GM23248 (cell line): ENCODE measurements at places on chromosomes 3 and 15. TPM values are rescaled to one million over a fixed set of nuclear protein-coding genes. Genes with fewer than 3 reads are reported as not detected.

Gene CHL1
- total RNA-seq = not detected in 2 replicates

Gene FAM162A
- total RNA-seq = 8.0 and 25.2 TPM in 2 replicates

GRCh38 chr15:63457379-63457778 lies 47.0 kb upstream of the USP3 start:
- H3K4me1 ChIP-seq = 0 out of 2 replicates have a peak, but pooled peaks cover 6% of the 10 kb centered on the region
- no peaks in the 10 kb centered on the region for H3K27me3 ChIP-seq
- H3K4me3 ChIP-seq = no peak overlapping the region
- H3K27ac ChIP-seq = no peak overlapping the region
- no peak for DNase-seq

DNA sequence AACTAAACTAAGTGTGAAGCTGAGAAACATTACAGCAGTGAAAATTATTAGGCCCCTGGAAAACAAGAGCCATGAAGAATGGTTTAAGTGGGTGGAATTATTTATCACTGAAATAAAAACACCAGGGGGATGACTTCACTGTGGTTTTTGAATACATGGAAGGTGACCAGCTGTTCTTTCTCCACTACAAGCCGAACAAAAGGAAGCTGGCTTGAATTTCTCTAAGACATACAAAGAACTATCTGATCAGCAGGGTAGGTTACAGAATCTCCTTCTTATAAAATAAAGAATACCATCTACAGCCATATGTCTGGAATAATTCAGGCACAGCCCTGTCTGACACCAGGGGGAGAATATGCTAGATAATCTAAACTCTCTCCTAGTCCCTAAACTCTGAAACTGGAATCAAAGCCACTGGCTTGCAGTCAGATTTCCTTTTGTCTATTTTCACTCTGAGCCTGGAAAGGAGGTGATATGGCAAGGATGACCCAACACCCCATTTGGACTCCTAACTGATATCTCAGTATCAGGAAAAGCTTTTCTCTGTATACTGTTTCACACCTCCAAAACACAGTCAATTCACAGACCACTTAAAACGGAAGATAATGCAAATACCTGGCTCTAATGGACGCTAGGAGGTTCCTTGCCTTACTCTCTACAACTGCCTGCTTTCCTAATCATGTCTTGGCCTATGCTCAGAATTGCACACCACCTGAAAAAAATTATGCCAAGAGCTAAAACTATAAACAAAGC lies 31.2 kb downstream of the SPATA12 start:
- H3K36me3 ChIP-seq = no peaks in the 10 kb centered on the region
- DNase-seq = peak; percentile 69
- peaks cover 27% of the 10 kb centered on the region for H3K4me1 ChIP-seq
- H3K27ac ChIP-seq = no peak overlapping the region
- no peaks in the 10 kb centered on the region for H3K27me3 ChIP-seq

- no peaks in the 10 kb centered on the region for H3K36me3 ChIP-seq
- H3K4me1 ChIP-seq = peaks cover 59% of the 10 kb centered on the region
- DNase-seq = peak; percentile 93
- H3K4me3 ChIP-seq = peak overlapping the region; percentile 48
- H3K27ac ChIP-seq = peak overlapping the region; percentile 95
Measured at GRCh38 chr3:197309528-197310361, 11.3 kb upstream of the DLG1 start.

- H3K27me3 ChIP-seq = no peaks in the 10 kb centered on the region
- no peak for DNase-seq
- no peak overlapping the region for H3K27ac ChIP-seq
- no peak overlapping the region for H3K4me3 ChIP-seq
- H3K4me1 ChIP-seq = no peaks in the 10 kb centered on the region
- H3K36me3 ChIP-seq = no peaks in the 10 kb centered on the region
Measured at GRCh38 chr3:2154621-2155020, 56.0 kb downstream of the CNTN4 start.
